GM10248 (cell line): ENCODE measurements at places on chromosomes 7 and 10.

GRCh38 chr10:69107699-69108098, 16.3 kb upstream of the VPS26A start:
- DNase-seq, result no peak

DNA sequence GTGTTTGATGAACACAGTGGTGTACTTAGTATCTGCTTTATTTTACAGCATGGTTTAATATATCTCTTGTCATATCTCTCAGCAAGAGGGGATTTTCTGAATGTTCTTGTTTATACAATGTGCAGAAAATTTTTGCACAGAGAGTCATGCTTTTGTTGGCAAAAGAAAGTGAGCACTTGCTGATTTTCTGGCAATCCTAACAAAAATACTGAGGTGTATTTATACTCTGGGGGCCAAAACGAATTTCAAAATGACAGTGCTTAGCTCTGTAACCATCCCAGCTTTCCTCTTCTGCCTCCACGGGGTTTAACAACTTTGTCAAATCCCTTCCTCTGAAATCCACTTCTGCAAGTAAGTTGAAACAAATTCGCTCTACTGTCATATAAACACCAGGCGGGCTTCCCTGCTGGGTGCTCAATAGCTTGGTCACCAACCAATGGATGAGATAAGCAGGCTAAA, 169.2 kb downstream of the NOC3L start:
- DNase-seq, result no peak

DNA sequence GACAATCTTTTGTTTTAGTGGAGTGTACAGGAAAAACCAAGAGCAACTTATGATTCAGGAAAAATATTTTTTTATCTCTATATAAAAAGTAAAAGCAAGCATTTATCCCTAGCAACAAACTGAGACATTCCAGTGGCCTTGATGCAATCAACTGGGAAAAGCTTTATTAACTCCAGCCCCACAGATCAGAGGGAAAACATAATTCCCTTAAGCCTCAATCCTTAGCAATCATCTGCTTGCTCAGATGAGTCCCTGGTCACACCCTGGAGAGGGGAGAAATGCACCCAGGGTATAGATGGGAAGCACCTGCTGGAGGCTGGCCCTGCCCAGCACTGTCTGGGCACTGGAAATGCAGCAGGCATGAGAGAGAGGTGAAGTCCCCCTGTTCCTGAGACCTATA, 636.6 kb downstream of the TNS3 start:
- DNase-seq, result no peak

GRCh38 chr10:77821036-77821435, 105.5 kb downstream of the DLG5 start:
- DNase-seq, result no peak

GRCh38 chr10:71640607-71641006, 79.0 kb downstream of the C10orf105 start:
- DNase-seq, result no peak

- no peak for DNase-seq
Measured at GRCh38 chr10:48254750-48255512, 19.6 kb downstream of the FRMPD2 start.

GRCh38 chr10:613271-614138, 76.0 kb downstream of the DIP2C start:
- DNase-seq, result no peak

DNA sequence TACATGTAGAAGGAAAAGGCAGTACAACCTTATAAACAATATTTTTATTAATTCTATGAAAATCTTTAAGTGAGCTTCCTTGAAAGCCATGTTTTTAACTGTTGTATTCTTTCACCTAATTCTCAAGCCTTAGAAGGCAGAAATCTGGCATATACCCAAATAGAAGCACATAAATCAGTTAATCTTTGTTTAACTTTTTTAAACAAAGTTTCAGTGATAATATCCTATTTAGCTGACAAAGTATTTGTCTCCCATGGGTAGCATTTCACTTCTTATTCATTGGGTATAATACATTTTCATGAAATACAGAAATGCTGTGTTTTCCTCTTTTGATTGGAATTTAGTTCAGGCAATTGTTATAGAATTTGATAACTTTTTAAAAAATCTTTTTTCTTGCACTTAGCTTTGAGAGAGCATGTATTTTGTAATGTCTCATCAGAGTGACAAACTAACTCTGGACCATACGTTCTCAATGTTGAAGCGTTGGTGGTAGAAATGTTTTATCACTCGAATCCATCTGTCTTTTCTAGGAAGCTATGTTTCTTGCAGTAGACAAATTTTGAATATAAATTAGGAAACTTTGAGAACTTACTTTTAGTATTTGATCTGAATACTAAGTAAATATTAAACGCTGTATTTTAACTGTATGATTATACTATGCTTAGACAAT, 78.1 kb downstream of the CREM start:
- no peak for DNase-seq

DNA sequence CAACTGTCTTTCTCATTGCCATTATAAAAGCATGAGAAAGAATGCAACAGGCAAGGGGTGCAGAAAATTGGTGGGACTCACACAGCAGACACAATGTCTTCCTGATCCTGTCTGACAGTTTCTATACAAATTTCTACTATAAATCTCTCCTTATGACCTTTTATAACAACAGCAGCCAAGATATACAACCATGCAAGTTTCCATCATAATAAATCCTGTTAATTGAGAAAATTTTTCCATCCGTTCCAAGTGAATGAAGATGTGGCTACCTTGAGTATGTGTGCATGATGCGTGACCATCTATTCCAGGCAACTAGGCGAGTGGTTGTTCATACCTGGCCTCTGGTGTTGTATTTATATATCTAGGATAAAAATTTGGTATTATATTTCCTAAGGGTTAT, 216.7 kb downstream of the BBS9 start:
- DNase-seq, result no peak
